ENCODE measurements at places on chromosomes 3 and 15. TPM values are rescaled to one million over a fixed set of nuclear protein-coding genes. Genes with fewer than 3 reads are reported as not detected.

The PSTPIP1 gene
- 233 TPM for total RNA-seq

The TJP1 gene
- total RNA-seq, result not detected

The INO80 gene
- total RNA-seq, result 34.4 TPM

The NPAP1 gene
- total RNA-seq, result not detected

The NOX5 gene
- total RNA-seq, result 0.08 TPM

DNA sequence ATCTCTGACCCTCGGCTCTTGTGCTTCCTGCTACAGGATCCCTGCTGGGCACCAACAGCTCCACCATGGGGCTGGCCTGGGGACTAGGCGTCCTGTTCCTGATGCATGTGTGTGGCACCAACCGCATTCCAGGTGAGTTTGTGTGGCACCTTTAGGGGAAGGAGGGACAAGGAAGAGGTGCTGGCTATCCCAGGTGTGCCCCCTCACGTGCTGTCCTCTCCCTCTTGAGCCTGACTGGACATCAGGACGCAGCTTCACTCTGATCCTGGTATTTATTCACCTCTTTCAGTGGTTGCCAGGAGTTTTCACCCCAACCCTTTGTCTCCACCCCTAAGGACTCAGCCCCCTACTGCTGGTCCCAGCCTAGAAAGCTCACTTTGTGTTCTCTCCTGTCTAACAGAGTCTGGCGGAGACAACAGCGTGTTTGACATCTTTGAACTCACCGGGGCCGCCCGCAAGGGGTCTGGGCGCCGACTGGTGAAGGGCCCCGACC lies 960 bp downstream of the THBS1 start:
- DNase-seq, result no peak

GRCh38 chr3:48135552-48136495 lies 52.4 kb downstream of the CDC25A start:
- DNase-seq, result no peak

GRCh38 chr3:112699436-112699978 lies 58.6 kb upstream of the CCDC80 start:
- no peak for DNase-seq

DNA sequence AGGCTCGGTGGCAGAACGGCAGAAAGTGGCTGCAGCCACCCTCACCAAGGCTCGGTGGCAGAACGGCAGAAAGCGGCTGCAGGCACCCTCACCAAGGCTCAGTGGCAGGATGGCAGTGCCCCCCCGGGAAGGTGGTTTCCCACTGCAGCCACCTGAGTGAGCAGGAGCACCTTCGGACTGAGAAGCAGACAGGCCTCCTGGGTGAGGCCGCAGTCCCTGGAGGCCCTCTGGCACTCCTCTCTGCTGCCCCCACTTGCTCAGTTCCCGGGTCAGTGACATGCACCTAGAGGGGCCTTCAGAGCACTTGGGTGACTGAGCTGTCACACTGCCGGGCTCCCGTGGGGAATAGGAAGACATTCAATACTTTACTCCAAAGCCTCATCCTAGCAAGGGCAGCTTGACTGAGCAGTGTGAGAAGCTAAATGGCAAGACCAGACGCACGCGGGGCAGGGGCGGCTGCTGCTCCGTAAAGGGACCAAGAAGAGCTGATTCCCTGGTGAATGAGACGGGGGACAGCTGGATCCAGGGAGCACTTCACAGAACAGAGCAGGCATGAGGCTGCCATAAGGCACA lies 62.7 kb downstream of the PCSK6 start:
- DNase-seq, result no peak

Data from CD4-positive, alpha-beta memory T cell (primary cell).